ENCODE measurements at places on chromosomes 16 and 17.
A peak's percentile ranks its signal among the peaks of the same experiment; 100 is the strongest.

DNA sequence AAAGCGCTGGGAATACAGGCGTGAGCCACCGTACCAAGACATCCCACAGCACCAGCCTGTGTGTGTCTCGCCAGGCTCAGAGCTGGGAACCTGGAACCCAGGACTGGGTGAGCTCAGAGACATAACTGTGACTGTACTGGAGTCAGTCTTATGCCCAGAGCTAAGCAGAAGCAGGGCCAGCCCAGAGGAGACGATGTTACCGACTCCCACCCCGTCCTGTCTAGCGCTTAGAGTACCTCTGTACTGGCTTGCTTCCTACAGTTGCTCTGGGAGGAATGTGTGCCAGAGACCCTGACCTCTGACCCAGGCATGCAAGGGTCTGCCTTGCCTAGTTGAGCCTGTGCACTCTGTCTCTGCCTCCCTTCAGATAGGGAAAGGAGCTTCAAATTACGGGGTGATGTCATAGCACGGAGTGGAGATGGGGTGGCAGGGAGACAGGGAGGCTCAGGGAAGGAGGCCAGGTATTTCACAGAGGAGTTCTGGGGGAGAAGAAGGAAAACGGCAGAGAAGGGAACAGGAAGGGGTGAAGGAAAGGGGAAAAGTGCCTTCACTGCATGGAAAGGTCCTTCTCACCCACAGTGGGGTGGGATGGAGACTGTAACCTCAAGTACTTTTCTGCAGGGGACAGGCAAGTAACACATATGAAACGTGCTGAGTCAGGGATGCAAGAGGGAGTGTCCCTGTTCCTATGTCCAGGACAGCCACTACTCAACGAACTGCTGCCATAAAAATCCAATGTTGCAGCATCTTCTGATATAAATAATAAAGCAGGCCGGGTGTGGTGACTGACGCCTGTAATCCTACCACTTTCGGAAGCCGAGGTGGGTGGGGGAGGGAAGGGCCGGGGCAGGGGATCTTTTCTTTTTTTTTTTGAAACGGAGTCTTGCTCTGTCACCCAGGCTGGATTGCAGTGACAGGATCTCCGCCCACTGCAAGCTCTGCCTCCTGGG lies 5.8 kb upstream of the ARMC5 start:
- no peak for DNase-seq

- no peak for DNase-seq
These were observed 12.5 kb downstream of the ZSCAN32 start for GRCh38 chr16:3388325-3388724.

DNA sequence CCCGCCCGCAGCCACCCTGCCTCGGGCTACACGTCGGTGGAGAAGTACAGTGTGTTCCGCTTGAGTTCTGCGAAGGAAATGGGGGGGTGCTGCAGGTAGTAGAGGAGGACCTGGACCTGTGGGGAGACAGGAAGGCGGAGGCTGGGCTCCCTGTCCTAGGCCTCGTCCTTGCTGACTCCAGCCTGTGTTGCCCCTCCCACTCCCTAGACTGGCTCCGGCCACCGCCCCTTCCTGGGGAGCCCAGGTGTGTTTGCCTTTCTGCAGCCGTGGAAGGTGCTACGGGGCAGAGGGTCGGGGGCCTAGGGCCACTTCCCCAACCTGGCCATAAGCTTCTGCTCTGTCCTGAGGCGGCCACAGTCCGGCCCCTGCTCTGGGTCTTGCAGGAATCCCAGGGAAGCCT lies 9.1 kb downstream of the TIMM22 start:
- no peak for DNase-seq

- DNase-seq, result peak; percentile 40
These were observed 8.3 kb downstream of the SOCS3 start for GRCh38 chr17:78351449-78352006.

- DNase-seq, result no peak
These were observed 16.8 kb downstream of the PDK2 start for GRCh38 chr17:50111673-50112655.

GRCh38 chr16:83248735-83249463 lies 558.9 kb upstream of the HSBP1 start:
- DNase-seq, result no peak

DNA sequence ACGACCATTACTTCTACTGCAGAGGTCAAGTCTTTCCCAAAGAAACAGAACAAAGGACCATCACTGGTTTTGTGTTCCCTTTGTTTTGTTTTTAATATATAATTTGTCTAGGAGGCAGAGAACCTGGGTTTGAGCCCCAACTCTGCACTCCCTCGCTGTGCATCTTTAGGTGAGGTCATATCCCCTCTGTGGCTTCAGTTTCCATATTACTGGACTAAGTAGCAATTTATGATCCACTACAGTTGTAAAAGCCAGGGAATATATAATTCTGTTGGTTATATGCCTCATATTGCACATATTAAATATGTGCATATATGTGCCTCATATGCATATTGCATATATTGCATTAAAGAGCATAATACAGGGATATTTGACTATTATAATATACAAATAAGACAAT lies 392.0 kb downstream of the GRIN2A start:
- DNase-seq, result no peak

Data from RCC 7860 (cell line).